PC-3 (cell line): ENCODE measurements at places on chromosomes 12 and 14.

DNA sequence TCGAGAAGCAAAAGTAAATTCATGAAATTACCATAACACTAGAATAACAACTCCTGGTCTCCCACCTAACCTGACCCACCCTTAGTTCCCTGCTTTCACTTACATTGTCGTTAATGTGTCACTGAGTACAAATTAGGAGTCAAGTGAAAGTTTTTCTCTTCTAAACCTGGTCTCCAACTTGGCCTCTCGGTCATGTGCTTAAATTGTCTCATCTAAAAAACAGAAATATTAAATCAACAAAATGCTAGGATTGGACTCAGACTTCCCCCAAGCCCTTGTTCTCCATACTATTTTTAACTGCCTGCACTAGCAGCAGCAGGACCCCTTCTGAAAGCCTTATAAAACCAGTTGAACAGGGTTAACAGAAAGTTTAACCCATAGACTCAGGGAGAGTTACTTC, 1.8 kb upstream of the BTG1 start:
- DNase-seq = no peak

DNA sequence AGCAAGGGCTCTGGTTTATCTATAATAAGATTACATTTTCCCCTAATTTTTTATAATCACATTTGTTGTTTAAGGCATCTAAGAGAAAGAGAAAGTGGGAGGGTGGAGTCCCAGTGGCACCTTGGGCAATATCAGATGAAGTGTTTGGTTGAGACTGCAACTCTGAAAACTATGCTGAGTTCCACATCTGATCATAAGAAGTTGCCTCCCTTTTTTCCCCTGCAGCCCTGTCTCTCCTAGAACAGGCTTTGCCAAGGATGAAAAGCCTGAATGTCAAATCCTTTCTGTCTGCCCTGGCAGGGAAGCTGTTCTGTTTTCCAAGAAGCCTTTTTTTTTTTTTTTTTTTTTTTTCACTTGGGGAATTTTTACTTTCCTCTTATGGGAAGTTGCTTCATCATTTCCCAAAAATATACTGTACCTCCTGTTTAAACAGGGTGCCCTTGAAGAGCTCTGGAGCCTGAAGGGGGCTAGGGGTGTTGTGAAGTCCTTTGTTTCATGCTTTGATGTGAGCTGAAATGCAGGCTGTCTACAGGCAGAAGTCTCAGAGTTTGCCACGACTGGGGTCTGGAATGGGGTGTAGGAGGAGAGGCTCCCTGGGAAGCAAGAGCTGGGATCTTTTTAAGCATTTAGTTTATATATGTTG, 71.3 kb downstream of the SUSD6 start:
- DNase-seq = no peak

DNA sequence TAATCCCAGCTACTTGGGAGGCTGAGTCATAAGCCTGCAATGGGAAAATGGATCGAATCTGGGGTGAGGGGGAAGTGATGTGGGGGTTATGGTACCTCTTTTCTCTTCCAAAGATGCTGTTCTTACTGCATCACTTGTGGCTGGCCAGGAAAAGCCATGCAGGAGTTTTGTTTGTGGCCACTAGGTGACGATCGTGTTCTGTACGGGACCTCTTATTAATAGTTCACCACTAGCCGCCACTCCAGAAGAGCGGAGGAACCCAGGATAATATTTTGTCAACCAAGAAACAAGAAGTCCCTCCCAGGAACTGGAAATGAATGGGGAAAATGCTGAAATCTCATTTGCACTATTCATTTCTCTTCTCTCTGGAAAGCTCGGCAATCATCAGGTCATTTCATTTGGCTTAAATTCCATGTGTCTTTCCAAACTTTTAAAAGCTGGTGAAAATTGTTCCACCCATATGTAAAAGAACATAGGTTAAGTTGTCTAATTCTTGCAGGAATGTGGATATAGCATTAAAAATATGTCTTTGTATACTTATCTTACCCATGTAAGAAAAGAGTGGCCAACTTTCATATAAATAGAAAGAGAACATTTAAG, 8.9 kb downstream of the GPR65 start:
- peak; percentile 84 for DNase-seq

DNA sequence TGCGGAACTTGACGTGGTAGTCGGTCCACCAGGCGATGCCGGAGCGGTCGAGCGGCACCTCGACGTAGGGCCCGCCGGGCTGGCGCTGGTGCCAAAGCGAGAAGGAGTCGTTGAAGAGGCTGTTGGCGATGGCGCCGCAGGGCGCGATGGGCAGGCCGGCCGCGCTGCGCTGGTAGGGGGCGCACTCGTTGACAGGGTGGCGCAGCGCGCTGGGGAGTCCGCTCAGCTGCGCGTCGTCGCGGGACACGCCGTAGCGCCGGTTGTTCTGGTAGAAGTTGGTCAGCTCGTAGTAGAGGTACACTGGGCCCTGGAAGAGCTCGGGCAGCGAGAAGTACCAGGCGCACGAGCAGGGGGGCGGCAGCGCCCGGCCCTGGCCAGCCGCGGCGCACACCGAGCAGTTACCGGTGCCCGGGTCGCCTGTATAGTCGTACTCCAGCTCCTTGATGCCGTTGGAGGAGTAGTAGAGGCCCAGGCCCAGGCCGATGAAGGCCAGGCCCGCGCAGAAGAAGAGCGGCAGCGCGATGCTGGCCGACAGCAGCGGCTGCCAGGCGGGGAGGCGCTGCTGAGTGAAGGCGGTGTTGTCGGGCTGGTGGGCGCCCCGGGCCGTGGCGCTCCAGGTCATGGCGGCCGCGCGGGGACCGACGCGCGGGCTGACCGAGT, 482 bp downstream of the TMEM30B start:
- peak; percentile 84 for DNase-seq

GRCh38 chr12:113955109-113955970, 10.8 kb downstream of the RBM19 start:
- DNase-seq = peak; percentile 67

- DNase-seq = peak; percentile 36
These were observed 2.5 kb downstream of the SSPN start for GRCh38 chr12:26197832-26198231.
